ENCODE measurements at places on chromosomes 5 and 9.

DNA sequence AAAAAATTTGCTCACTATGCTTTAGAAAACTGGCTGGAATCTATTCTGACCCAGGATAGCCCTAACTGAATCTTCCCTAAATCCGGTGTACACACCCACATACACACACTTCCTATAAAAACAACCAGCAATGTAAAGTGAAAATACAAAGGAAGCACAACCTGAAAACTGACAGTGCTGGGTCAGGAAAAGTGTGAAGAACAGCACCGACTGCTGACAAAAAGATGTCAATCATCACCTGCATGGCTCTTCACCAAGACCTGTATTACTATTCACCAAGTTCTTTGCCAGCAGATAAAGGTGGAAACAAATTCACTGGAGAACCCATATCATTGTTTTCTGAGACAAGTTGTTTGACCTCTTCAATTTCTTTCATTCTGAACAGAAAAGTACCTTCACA lies 293.8 kb upstream of the GRAMD2B start:
- no peak for DNase-seq

DNA sequence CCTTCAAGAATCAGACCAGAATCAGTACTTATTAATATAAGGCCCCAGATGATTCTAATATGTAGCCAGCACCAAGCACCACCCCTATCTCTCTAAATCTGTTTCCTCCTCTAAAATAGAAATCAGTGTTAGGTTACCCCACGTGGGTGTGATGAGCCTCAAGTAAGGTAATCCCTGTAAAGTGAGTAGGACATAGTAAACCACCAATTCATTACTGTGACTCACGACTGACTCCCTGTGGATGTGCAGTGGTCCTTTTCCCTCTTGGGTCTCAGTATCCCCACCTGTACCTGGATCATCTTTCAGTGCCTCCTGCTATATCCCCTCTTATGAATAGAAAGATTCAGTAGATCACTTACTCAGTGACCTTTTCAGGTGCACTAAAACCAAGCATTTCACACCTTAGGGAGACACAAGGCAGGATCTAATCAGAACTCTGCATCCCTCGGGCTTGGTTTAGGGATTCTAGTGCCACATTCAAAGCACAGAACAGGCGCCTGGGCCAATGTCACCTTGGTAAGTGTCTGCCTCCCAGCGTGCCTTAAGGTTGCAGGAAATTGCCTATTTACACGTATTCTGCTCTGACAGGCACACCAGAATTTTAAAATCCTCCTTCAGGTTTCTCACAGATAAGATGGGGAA lies 12.2 kb upstream of the ALDH1B1 start:
- DNase-seq: no peak

DNA sequence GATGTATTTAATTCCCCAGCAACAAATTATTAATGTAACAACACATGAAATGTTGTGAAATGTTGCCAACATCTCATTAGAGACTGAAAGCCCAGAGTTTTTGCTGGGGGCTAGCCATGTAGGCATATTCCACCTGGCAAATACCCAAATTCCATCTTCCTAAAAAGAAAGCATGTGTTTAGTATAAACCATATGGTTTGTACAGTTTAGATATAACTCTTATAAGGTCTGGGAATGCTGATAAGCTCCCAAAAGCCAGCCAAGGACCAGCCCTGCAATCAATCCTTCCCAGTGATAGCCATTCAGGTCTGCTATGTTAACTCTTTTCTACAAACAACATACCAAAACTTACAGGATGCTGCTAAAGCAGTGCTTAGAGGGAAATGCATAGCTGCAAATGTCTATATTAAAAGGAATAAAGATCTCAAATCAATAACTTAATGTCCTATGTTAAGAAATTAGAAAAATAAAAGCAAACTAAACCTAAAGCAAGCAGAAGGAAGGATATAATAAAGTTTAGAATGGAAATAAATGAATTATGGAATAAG lies 158.9 kb downstream of the AUH start:
- DNase-seq: no peak

DNA sequence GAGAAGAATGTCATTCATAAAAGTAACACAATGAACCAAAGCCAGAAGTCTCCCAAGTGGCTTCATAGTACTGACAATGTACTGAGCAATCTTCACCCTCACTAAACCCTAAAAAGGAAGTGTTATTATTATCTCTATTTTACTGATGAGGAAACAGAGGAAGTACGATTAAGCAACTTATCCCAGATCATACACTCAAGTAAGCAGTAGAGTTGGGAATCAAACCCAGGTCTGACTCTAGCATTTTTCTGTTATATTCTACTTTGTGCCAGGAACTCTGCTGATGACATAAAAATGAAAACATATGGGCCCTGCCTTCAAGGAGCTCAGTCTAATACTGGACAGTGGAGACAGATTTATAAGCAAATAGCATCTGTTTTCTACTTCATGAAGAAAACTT lies 109.2 kb downstream of the RAPGEF6 start:
- DNase-seq: no peak

DNA sequence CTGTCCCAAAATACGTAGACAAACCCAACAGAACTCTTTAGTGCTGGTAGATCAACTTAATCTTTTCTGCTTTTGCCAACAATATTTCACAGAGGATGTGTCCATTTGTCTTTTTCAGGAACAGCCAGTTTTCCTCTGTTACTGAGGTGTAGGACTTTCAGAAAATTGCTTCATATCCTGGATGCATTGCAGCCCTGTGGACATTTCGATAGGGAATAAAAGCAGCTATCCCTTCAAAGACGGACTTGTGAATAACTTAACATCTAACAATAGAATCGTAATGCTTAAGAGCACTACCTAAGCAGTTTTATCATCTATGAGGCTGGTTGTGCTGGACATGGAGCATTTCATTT lies 59.7 kb downstream of the PCSK1 start:
- DNase-seq: no peak

- no peak for DNase-seq
Observed at GRCh38 chr5:157454273-157454672, 5.7 kb upstream of the NIPAL4 start.

DNA sequence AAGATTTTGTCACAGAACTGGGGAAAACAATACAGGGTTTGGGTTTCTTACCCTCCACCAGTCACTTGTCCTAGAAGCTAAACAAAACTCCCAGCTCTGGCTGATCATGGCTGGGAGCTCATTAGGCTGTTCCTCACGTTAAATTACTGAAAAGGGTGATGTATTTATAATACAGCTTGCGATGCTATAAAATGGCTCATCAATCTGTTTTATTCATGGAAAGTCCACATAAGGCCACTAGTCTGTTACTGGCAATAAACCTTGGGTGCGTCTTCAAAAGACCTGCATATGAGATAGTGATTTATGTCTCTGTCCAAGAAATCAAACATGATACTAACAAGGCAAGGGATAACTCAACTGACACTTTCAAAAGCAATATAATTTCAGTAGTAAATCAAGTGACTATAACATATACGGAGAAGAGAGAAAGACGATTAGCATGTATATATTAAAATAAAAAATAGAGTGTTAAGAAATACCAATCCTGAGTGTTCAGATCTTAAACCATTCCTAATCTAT lies 219.0 kb downstream of the BNC2 start:
- DNase-seq: no peak

GRCh38 chr9:113298924-113299770 lies 4.0 kb downstream of the RNF183 start:
- DNase-seq: no peak

- no peak for DNase-seq
Observed at GRCh38 chr9:16413509-16414016, 456.9 kb downstream of the BNC2 start.

GRCh38 chr9:93064392-93065134 lies 6.1 kb downstream of the SUSD3 start:
- no peak for DNase-seq

DNA sequence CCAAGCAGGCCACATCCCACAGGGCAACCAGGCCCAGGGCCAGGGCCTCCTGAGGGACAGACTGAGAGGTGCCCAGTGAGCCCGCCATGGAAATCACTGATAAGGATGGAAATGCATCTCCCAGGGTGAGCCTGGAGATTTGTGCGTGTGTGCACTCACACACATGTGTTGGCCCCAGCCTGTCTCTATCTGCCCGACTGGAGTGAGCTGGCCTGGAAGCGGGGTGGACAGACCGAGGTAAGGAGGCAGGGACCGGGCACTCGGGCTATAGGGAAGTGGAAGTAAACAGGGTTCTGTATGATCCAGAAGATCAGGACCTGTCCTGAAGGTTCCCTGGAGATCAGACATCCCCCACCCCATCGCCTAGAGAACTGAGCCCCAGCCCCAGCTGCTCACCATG lies 17.4 kb downstream of the GFI1B start:
- no peak for DNase-seq

DNA sequence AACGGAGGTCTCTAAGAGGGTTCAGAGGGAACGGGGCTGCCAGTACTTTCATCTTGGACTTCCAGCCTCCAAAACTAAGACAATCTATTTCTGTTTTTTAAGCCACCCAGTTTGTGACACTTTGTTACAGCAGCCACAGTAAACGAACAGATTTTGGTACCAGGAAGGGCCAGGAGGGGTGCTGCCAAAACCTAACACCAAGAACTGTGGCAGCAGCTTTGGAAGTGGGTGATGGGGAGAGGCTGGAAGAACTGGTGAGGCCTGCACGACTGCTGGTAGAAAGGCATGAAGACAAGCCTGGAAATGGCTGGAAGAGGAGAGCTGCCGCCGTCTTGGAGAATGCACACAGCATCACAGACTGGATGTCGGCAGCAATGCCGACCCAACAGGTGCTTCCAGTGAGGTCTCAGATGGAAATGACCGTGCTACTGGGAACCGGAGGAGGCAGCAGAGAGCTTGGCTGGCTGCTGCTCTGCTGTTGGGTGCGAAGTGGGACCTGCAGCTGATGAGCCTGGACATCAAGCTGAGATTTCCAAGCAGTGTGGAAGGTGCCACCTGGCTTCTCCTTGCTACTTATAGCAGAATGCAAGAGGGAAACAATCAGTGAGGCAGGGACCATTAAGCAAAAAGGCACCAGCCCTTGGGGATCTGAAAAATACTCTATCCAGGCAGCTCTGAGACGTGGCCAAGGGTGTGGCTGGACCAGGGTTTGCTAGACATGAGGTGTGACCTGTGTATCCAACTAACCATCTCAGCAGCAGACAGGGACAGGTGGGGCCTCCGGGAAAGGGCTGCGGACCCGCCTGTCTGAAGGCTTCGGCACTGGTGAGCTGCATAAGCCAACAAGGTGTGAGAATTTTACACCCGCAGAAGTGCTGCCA lies 4.7 kb upstream of the TMEM210 start:
- DNase-seq: no peak

DNA sequence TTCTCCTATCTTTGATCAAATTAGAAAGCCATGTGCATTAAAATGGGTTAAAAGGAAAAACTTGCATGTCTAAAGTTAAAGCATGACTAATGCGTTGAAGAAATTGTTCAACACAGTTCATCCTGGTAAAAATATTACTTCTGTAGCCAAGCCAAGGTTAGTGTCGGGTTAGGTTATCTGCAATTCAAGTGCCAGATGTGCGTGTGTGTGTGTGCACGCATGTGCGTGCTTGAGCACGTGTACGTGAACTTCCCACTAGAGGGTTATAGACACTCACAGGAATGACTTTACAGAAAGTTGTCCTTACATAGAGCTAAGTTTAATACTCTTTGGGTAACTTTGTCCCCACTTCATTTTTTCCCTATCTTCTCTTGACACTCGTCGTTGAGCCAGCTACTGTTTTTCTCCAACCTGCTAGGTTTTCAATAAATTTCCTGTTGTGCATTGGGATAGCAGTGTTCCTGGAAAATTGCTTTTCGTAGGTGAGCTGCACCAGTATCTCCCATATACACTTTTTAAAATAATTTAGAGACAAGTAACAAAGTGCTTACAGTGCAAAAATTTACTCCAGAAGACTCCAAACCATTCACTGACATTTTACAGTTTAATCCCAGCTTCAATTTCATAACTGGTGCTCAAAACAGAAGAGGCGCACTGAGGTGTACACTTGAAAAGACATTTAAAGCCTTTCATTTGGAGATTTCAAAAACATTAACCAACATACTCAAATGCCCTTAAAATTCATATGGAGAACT lies 353.8 kb downstream of the NFIB start:
- DNase-seq: no peak
